ENCODE measurements at places on chromosomes 2 and 18.

DNA sequence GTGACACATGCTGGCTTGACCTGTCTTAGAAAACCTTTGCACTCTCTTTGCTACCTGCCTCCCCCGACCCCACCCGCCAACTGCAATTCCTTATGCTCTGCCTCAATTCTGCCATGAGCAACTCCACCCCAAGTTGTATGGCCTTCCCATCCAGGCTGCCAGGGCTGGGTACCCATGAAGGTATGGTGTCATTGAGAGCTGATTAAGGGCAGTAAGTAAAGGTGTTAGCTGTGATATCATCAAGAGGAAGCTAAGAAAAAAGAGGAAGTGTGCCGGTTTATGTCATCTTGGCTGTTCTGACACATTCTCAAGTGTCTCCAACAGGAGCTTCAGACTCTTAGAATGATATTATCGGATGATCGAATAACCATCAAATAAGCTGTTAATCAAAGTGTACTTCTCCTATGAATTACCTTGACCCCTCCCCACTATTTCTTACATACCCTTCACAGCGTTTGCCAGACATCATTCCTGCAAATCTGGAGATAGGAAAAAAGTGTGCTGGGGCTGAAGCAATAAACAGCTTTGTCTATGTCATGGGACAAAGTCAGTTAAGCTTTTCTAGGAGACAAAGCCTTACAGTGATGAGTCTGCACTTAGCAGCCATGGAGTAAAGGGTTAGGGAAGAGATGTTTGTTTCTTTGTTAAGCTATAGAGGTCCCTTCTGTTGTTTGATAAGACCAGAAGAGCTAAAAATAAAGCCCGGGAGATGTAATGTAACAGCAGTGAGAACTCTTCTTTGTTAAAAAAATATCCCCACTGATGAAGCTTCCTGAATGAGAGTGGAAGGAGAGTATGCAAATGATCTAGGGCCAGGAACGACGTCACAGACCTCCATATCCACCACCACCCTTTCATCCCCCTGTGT lies 40.4 kb upstream of the SMAD2 start:
- peak; percentile 15 for DNase-seq

- DNase-seq, result no peak
Observed at GRCh38 chr2:120245520-120246332, 6.9 kb upstream of the RALB start.

DNA sequence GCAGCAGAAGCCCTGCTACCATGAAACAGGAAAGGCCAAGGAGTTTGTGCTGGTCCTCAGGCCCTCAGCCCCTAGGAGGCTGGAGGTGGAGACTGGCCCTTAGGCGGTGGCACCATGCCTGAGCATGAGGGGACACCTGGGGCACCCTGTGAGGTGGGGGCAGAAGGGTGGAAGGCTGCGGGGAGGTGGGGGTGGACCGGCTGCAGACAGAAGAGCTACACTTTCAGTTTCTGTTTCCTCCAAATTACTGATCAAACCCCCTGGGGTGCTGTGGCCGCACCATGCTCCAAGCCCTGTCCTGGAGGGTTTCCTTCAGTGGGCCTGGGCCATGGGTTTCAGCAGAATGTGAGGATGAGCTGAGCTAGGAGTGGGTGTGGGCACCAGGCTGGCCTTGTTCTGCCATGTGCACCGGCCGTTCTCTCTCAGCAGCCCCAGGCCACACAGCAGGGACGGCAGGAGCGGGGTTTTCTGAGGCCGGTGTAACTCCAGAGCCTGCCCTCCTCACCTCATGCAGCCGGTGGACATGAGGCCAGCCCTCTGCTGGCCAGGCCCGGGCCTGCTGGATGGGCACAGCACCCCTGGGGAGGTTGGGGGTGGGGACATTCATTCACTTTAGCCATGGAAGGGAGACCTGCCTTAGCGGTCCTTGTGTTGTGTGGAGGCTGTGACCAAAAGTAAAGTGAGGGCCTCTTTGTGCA lies 51.5 kb downstream of the PLEKHB2 start:
- DNase-seq, result no peak

GRCh38 chr2:37167636-37168180 lies 10.9 kb upstream of the EIF2AK2 start:
- no peak for DNase-seq

DNA sequence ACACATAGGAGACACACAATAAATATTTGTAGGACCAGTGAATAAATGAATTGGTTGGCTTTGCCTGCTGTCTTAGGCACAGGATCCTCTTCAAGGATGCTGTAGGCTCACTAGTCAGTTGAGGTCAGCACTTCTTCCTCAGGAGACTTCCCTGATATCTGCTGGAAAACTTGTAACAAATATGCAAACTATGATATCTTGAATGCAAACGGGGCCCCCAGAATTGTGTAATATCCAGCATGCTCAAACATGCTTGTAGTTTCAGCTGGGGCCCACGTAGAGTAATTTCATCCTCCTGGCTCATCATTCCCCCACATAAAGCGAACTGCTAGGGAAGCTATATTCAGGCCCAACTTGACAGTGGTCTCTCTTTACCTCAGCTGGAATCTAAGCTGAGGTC lies 43.6 kb downstream of the POLE4 start:
- DNase-seq, result no peak

DNA sequence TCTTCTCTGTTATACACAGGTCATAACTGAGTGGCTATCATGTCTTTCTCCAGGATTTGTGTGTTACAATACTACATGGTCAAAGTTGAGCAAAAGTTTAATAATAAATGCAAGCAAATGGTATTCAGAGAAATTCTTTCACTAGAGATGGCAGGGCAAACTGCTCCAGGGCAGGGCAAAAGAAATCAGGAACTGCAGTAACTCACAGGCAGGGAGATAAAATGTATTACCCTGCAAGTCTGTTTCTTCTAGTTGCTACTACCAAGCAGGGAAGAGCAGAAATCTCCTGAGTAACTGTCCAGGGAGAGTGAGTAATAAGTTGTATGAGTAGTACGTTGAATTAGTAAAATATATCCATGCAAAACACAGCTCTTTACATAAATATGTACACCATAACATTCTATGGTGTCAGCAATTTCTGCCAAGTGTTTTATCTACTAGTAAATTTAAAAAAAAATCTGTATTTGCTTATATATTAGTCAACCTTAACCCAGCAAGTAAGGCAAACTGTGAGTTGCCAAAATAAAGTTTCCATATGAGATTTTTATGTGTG lies 404.1 kb downstream of the ZEB2 start:
- no peak for DNase-seq

DNA sequence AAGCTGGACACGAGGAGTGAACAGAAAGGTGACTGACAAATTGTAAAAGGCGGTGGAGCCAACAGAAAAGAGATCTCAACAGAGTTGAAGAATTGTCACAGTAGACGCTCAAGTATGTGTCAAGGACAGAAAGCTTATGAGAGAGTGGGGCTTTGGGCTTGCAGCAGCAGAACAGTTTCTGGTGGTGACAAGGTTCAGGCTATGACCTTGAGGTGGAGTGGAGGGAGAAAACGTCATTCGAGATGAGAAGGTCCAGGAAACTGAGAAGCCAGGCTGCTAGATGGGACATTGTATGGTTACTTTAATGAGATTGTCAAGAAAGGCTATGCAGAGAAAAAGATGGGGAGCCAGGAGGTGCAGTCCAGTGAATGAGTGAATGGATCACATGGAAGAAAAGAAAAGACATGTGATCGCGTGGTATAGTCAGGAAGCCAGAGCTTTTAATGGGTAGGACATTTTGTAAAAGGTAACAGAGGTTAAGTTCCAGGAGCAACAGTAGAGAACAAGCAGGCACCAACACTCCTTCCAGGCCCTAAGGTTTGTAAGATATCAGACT lies 91.1 kb upstream of the EPC2 start:
- no peak for DNase-seq

Measured in globus pallidus (tissue), 1 donor.